ENCODE measurements at places on chromosomes 11 and 22.

- DNase-seq = no peak
These were observed 43.9 kb downstream of the FAT3 start for GRCh38 chr11:92268546-92268945.

- no peak for DNase-seq
These were observed at the start of gene ESAM for GRCh38 chr11:124762105-124762623. TSS of gene ESAM (minus strand) at chr11:124762290. CDS start at chr11:124762154, 136 bp downstream.

DNA sequence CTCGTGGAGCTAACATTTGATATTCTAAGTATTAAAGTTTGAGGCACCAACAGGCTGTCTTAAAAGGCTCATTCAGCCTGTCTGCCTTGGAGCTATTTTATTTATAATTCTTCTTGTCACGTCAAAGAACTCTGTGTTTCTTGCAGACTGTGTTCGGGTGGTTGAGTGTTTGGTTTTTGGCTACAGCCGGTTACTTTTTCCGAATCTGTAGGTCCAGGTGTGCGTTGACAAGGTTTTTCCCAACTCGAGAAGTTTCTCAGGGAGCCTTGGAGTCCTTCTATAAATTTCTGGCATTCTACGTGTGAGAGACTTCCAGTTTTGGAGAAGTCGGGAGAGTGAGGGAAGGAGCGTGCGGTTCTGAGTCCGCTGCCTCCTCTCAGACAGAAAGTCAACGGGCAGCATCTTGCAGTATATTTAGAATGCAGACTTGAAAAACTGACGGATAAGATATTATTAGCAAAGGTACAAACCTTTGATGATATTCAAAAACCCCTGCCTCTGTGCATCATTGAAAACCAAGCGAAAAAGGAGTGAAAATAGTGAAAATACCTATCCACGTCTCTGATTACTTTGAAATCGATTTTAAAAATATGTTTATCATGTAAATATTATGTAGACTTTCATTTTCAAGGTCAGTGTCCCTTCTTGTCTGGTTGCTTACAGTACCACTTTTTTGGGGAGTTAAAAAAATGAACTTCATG is 85.2 kb upstream of the PPARA start:
- no peak for DNase-seq

DNA sequence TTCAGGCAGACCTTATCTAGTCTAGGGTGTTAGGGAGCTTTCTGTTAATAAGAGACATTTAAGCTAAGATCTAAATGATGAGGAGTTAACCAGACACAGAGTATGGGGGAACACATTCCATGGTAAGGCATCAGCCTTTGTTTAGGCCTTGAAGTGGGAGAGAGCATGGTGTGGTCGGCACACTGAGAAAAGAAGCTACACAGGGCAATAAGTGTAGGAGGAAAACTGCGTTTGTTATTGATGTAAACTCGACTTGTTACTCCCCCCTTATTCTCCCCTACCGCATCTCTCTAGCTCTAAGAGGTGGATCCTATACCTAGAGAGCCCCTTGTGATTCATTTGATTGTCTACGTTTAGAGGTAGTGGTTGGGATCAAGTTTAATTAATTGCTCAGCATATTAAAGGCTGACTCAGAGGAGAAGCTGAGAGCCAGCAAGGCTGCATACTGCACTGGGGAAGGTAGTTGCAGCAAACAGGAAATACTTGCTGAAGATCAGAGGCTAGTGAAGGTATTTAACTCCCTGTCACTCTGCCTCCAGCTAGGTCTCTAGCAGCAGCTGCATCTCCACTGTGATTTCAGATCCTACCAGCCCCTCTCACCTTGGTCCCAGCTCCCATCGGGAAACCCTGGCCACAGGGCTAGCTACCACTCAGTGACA is 86.8 kb upstream of the TEAD1 start:
- DNase-seq = no peak

GRCh38 chr11:67053896-67054329 is 2.7 kb upstream of the RHOD start:
- DNase-seq = no peak

- no peak for DNase-seq
These were observed 6.4 kb downstream of the MUC6 start for GRCh38 chr11:1030086-1030485.

DNA sequence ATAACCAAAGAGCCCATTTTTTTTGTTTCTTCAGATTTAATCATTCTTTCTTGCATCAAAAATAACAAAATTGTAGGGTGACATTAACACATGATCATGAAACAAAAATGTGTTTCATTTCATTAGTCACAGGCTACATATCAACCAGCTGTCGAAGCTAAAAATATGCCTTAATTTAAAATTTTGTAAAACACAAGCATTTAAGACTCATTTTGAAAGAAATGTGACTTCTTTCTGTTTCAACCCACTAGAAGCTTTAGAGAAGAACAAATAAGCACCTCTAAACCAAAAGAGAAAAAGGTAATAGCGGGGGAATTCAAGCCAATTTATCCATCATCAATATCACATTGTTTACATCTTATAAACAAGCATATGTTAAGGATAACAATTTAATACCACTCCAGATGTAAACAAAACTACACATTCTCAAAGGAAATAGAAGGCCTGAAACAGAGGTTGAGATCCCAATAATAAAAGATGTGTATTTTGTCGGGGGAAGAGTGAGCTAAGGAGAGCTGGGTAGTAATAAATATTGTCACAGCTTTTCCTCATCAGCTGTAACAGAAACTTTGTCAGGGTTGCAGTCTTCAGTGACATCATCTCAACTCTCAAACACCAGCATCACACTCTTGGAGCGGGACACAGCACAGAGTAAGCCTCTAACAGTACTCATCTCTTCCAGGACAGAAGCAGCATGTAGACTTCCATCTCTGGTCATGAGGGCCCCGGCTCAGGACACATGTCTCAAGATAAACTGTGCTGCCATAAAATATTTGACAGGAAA is 42.0 kb downstream of the ALG9 start:
- no peak for DNase-seq

GRCh38 chr11:37905707-37906417 is 1307.8 kb upstream of the RAG2 start:
- DNase-seq = no peak

DNA sequence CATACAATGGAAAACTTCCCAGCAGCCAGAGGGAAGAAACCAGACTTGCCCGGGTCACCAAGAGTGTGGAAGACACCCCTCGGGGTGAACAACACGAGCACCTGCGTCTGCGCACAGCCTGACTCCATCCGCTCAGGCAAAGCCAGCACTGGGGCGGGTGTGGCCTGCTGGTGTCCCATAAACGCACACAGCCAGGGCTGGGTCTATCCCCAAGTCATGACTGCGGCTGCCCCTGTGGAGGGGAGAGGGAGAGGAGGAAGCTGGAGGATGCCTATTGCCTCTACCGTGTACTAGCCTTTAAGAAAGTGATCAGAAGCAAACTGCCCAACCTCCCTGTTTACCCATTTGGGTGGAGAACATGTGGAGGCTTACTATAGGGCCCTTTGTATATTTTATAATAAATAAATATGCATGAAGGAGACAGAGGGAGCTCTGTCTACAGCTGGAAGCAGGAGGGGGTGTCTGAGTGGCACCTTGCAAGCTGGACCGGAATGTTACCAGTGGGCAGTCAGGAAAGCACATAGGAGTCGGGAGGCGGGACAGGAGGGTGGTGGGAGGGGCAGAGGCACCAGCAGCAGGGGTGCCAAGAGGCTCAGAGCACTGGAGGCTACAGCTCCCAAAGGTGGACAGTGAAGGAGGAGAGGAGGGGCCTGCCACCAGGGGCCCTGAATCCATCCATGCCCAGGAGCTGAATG is 79.6 kb downstream of the PHF21B start:
- no peak for DNase-seq

- no peak for DNase-seq
These were observed 13.0 kb downstream of the MS4A3 start for GRCh38 chr11:60069450-60069849.

- DNase-seq = no peak
These were observed 20.2 kb upstream of the PRDM10 start for GRCh38 chr11:130022799-130023198.

GRCh38 chr11:7546324-7546791 is 32.6 kb downstream of the PPFIBP2 start:
- DNase-seq = no peak

GRCh38 chr11:10655227-10655626 is 38.3 kb downstream of the IRAG1 start:
- DNase-seq = no peak

DNA sequence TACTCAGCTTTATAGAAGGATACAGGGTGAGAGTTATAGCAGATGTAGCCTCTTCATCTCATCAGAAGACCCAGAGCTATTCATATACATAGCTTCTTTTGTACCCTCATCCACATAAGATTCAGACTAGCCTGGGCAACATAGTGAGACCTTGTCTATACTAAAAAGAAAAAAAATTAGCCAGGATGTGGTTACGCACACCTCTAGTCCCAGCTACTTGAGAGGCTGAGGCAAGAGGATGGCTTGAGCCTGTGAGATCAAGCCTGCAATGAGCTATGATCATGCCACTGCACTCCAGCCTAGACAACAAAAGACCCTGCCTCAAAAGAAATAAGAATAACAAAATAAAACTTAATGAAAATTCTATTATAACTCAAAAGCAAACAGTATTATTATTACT is 36.7 kb upstream of the B3GNT6 start:
- DNase-seq = no peak

- DNase-seq = no peak
These were observed 26.2 kb downstream of the RRP7A start for GRCh38 chr22:42493393-42493792.

GRCh38 chr11:134987223-134987768 is 575.3 kb upstream of the B3GAT1 start:
- DNase-seq = no peak
